Mesothelial cell of epicardium (in vitro differentiated cells): ENCODE measurements at places on chromosomes 16 and 17. TPM values are rescaled to one million over a fixed set of nuclear protein-coding genes. Genes with fewer than 3 reads are reported as not detected.

DNA sequence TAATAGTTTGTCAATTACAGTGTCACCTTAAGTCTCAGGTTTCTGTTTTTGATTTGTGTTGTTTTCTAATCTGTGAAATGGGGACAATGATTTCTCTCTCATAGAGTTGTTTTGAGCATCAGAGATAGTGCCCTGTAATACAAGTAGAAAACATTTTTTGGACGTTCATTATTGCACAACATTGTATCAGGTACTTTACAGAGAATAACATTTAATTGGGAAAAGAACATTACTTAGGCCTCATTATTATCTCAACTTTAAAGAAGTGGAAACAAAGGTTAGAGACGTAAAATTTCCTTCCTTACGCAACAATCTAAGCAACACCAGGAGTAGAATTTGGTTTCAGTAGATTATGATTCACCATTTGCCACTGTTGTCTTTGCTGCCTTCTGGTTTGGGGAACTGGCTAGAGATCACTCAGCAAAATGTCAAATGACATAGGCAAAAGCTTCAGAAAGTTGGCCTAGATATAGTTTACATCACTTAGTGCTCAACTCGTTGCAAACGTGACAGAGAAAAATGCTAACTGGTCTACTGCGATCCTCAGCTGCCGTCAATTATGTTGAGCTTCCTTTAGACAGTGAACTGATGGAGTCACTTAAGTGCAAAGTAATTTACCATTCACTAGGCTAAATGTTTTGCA is 1026.8 kb downstream of the CDH11 start:
- H3K4me3 ChIP-seq = no peak overlapping the region
- no peaks in the 10 kb centered on the region for H3K36me3 ChIP-seq
- no peak for DNase-seq

GRCh38 chr16:50251375-50252081 is 14.8 kb upstream of the ADCY7 start:
- no peak overlapping the region for H3K27ac ChIP-seq
- H3K27me3 ChIP-seq = no peaks in the 10 kb centered on the region
- H3K4me3 ChIP-seq = no peak overlapping the region

DNA sequence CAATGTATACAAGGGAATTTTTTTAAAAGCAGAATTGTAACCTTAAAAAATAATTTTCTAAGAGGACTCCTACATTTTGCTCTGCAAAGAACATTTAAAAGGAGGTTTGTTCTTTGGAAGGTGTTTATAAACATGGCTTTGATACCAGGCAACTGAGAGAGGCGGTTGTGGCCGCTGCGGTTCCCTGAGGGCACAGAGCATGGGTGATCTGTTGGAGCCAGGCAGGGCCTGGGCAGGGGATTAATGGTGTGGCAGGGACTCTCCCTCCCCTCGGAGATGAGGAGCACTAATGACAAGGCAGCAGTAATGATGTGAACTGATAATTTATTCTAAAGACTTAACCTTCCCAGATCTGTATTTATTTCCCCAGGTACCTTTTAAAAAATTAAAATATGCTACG is 65.4 kb downstream of the WWP2 start:
- no peaks in the 10 kb centered on the region for H3K4me1 ChIP-seq
- no peak for DNase-seq
- H3K4me3 ChIP-seq = no peak overlapping the region

- H3K27me3 ChIP-seq = peaks cover 3% of the 10 kb centered on the region
- H3K27ac ChIP-seq = peak overlapping the region; percentile 95
- H3K36me3 ChIP-seq = no peaks in the 10 kb centered on the region
- H3K4me3 ChIP-seq = peak overlapping the region; percentile 92
Observed at GRCh38 chr17:70168044-70168976, 1.0 kb upstream of the KCNJ2 start.

DNA sequence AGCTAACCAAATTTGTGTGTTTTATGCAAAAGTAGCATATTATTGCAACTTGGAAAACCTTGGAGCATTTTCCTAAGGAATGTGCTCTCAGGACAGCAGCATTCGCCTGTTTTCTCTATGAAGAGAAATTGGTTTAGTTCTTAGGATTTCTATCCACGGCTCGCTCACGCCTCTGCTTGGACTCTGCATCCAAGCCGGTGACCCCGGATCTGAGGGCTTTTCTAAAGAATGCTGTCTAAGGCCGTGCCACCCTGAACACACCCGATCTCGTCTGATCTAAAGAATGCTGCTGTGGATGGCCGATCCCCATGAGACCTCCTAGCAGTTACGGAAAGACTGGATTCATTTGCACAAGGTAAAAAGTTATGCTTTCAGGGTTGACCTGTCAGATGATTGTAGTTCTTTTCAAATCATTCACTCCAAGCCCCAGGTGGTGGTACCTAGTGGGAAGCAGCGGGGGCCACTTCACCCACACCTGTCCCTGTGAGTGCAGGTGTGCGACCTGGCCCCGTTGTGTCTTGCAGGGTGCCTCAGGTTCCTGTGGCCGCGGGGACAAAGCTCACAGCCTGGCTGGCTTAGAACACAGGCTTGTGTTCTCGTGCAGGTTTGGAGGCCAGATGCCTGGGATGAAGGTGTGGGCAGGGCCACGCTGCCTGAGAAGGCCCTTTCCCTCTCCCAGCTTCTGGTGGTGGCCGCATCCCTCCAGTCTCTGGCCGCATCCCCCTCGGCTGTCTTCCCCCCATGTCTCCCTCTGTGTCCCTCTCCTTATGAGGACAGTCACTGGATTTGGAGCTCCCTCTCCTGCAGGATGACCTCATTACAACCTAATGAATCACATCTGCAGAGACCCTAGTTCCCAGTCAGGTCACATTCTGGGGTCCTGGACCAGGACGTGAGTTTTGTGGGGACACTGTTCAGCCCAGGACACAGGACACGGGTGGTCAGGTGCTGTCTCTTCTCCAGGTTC is 71.1 kb downstream of the BANP start:
- no peak overlapping the region for H3K27ac ChIP-seq
- DNase-seq = no peak
- H3K4me3 ChIP-seq = no peak overlapping the region
- no peaks in the 10 kb centered on the region for H3K27me3 ChIP-seq
- peaks cover 13% of the 10 kb centered on the region for H3K4me1 ChIP-seq

- no peak for DNase-seq
- H3K27ac ChIP-seq = no peak overlapping the region
- no peak overlapping the region for H3K4me3 ChIP-seq
- H3K36me3 ChIP-seq = peaks cover 14% of the 10 kb centered on the region
Observed at GRCh38 chr16:53631236-53632025, 72.2 kb downstream of the RPGRIP1L start.

- H3K27ac ChIP-seq = no peak overlapping the region
- H3K27me3 ChIP-seq = no peaks in the 10 kb centered on the region
- H3K4me1 ChIP-seq = no peaks in the 10 kb centered on the region
- no peak for DNase-seq
- no peaks in the 10 kb centered on the region for H3K36me3 ChIP-seq
- no peak overlapping the region for H3K4me3 ChIP-seq
Observed at GRCh38 chr17:29212681-29213121, 32.5 kb upstream of the MYO18A start.

- peaks cover 21% of the 10 kb centered on the region for H3K36me3 ChIP-seq
- no peaks in the 10 kb centered on the region for H3K4me1 ChIP-seq
- H3K4me3 ChIP-seq = no peak overlapping the region
- H3K27ac ChIP-seq = no peak overlapping the region
Observed at GRCh38 chr16:89784406-89784805, 32.0 kb downstream of the FANCA start.

DNA sequence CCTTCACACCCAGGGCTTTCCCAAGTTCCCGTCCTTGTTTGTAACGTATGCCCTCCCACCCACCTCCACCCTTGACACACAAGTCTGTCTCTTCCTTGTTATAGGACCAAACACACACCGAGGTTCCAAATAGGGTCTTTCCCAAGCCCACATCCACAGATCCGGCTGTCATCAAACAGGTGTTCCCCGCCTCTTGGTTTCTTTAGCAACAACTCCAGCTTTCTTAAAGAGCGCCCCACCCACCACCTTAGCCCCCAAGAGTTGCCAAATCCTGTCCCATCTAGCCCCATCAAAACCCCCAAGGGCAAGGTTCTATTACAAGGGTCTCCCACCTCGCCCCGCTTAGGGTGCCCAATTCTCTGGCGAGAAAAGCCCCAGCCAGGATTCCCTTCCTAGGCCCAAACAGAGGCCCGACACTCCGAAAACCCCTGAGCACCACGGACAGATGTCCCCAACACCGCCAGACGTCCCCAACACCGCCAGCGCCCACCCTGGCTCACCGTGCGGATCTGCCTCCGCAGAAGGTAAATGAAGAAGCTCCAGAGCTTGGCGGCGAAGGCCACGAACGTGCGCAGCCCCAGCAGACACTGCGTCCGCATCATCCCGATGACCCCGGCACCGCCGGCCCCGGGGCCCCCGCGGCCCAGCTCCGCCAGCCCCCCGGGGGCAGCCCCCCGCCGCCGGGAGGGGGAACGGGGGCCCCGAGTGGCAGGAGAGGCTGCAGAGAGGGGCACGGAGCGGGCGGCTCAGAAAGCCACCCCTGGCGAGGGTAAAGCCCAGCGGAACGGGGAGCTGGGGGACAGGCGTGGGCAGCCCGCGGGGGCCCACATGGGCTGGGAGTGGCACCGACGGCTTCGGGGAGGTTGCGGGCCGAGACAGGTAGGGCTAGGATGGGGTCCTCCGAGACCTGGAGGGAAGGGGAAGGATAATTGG is 573 bp downstream of the CTDNEP1 start:
- peak overlapping the region; percentile 94 for H3K27ac ChIP-seq
- DNase-seq = peak; percentile 48
- H3K36me3 ChIP-seq = peaks cover 14% of the 10 kb centered on the region
- H3K4me3 ChIP-seq = peak overlapping the region; percentile 97
- H3K27me3 ChIP-seq = no peaks in the 10 kb centered on the region

DNA sequence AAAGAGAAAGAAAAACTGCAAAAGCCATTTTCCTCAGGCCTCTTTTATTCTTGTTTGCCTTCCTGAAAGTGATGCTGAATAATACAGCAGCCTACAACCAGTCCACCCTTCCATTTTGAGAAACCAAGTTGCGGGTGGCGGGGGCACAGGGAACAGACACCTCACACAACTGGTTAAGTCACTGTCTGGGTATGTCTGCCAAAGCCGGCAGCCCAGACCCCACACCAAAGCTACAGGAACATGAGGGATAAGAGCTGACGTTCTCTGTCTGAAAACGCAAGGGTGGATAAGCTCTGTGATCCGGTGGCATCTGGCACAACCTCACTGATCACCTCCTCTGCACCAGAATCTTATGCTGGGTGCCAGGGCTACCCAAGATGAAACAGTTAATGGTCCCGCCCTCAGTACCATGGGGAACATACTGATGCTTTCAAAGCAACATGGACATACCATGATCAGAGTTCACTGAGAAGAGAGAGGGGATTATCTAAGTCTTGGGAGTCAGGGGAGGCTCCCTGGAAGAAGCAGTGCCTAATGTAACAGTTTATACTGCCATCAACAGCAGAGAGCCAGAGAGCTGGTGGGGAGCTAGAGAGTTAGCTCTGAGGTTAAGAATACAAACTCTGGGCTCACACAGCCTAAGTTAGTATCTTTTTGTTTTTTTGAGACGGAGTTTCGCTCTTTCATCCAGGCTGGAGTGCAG is 53.5 kb downstream of the ERCC4 start:
- DNase-seq = no peak
- no peaks in the 10 kb centered on the region for H3K36me3 ChIP-seq
- no peaks in the 10 kb centered on the region for H3K27me3 ChIP-seq
- H3K4me3 ChIP-seq = no peak overlapping the region

GRCh38 chr16:83171396-83171795 is 544.6 kb downstream of the CDH13 start:
- no peaks in the 10 kb centered on the region for H3K36me3 ChIP-seq
- H3K27me3 ChIP-seq = peaks cover 2% of the 10 kb centered on the region
- no peak overlapping the region for H3K4me3 ChIP-seq
- no peaks in the 10 kb centered on the region for H3K4me1 ChIP-seq

DNA sequence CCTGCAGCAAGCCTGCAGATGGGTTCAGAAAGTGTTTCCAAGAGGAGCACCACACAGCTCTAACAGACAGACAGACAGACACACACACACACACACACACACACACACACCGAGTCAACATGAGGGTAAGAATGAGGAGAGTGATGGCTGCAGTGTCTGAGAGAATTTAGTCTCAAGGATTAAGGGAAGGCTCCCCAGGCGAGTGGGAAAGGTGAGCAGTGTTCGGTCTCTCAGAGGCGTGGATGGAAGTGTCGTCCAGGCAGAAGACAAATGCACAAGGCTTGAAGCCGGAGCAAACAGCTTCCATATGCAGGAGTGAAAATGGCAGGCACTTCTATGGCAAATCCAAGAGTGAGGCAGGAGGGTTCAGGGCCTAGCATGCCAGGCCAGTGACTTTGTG is 770.1 kb downstream of the KCNJ18 start:
- no peak overlapping the region for H3K27ac ChIP-seq
- H3K36me3 ChIP-seq = no peaks in the 10 kb centered on the region
- no peak for DNase-seq
- no peak overlapping the region for H3K4me3 ChIP-seq

DNA sequence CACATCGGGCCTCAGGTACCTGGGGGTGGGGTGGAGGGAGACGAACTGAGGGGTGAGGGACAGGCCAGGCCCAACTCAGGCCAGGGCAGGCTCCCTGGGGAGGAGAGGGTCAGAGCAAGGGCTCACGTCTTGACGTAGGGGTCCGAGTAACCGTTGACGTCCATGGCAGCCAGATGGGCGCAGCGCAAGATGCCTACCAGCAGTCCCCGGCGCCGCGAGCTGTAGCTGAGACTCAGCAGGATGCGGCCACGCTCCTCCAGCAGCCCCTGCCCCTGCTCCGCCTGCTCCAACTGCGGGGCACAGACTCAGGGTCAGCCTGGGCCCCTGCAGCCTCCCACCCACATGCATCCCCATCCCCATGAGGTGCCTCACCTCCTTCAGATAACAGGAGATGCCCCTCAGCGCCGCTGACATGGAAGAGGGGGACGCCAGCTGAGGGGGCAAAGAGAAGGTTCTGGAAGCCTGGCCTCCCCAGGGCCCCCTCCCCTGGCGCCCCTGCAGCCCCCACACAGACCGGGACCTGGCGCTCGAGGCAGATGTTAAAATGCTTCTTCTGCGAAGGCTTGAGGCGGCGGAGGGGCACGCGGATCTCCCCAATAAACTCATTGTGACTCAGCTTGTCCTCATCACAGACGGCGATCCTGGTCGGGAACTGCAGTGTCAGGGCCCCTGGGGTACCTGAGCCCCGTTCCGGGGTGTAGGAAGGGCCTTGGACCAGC is 4.0 kb downstream of the DOC2A start:
- DNase-seq = no peak
- no peak overlapping the region for H3K27ac ChIP-seq
- no peak overlapping the region for H3K4me3 ChIP-seq
- H3K27me3 ChIP-seq = peaks cover 36% of the 10 kb centered on the region

Gene GRAPL
- total RNA-seq = 1.5 to 2.7 TPM (median 2.1 TPM) in 3 replicates

Gene CNTD1
- 0.09 to 0.14 TPM in 2 of 3 replicates, not detected in the other for total RNA-seq

Gene ZP2
- not detected in 3 replicates for total RNA-seq

Gene PRAC1
- 14.0 to 16.8 TPM (median 15.2 TPM) in 3 replicates for total RNA-seq

Gene TMEM238L
- not detected in 3 replicates for total RNA-seq
